ENCODE measurements at places on chromosomes 1 and 21.

DNA sequence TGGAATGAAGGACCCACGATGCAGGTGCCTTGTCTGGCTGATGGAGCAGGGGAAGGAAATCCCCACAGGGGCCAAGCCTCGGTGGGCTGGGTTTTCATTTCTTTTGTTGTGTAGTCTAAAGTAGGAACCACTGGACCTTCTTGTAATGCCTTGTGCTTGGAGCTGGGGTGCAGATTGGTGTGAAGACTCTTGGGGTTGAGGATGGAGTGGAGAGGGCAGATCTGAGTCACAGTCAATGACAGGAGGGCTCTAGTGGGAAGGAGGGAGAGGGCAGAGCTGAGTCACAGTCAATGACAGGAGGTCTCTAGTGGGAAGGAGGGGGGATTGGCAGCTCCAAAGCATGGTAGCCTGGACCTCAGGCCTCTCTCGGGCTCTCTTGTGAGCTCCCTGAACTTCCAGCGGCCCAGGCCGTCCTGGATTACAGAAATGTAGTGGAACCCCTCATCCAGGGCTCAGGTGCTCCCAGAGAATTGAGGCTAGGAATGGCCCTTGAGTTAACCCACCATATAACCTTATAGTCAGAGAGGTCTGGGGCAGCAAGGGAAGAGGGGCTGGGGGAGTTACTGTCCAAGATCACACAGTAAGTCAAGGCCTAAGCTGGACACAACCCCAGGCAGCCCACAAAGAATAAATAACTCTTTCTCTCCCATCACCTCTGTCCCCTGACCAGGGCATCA, 313.8 kb downstream of the MATN1 start:
- DNase-seq = no peak

GRCh38 chr1:106681939-106682522, 374.4 kb upstream of the PRMT6 start:
- DNase-seq = no peak

GRCh38 chr1:116415200-116415698, 42.2 kb downstream of the ATP1A1 start:
- no peak for DNase-seq

- DNase-seq = no peak
Measured at GRCh38 chr1:94532077-94532476, 9.5 kb downstream of the F3 start.

DNA sequence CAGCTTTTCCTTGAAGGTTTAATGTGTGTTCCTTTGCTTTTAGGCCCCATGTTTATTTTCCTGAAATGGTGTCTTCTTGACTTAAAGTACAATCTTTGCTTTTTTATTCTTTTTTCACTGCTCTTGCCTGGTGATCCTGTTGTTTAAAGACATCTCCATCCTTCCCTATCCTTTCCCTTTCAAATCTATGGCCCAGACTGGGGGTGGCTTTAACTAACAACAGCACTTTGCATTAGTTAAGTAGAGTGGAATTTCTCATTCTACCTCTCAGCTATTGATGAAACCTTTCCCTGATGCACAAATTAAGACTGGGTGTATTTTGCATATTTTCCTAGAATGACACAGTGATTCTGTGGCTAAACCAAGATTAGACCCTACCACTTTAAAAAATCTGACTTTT, 84.3 kb downstream of the ROR1 start:
- no peak for DNase-seq

GRCh38 chr1:184745110-184745509, 9.5 kb downstream of the EDEM3 start:
- no peak for DNase-seq

DNA sequence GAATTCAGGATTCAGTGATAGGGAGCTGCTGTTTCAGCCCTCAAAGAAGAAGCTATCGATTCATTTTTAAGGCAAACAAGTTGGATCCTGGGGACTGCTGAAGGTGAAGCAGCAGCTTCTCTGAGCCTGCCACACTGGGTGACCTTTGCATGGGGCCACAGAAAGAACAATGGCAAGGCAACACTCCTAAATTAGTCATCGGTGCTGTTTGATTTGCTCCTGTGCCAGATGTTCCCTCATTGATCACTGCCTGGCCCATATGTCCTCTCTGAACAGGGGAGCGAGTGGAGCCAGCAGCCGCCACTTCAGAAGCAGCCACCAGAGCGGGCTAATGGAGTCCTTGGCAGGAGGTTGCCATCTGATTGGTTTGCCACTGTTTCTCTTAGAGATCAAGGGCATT, 391.5 kb downstream of the NTNG1 start:
- DNase-seq = no peak

DNA sequence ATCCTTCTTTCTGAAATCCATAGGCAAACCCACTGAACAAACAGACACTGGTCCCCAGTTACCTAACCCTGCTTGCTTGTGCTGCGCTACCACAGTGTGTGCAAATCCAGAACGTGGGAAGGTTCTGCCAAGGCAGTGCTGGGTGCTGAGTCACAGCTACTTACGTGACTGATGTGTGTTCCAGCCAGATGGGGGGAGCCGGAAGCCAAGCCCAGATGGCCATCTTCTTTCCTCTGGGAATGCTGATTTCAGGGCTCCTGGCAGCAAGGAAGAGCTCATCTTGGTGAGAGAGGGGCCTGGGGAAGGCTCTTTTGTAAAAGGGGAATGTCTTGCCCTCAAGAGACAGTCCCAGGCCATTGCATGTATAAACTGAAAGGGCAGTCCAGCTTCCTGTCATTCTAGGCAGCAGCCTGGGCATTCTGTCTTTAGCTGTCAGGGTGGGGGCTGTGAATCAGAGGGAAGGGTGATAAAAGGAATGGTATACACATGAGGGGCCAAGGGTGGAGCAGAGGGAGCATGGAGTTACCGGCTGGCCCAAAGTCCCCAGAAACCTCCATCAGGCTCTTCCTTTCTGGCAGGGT, 54.1 kb downstream of the CD46 start:
- DNase-seq = peak; percentile 75

- DNase-seq = no peak
Measured at GRCh38 chr1:45929257-45929687, 125.9 kb downstream of the MAST2 start.

DNA sequence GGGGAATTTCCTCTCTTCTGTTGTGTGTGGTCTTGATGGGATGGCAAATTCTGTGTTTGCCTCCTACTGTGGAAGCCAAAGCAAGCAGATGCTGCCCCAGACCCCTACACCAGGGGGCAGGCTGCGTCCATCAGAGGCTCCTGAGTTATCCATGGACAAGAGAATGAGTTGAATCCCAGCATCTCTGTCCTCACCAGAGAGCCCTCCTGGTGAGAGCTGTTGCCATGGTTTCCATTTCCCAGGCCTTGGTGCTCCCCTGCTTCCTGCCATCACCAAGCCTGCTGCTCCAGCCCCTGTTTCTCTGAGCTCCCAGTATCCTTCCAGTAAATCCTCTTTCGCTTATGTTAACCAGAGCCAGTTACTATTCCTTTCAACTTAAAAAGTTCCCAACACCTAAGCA, 20.4 kb upstream of the GNG12 start:
- no peak for DNase-seq

DNA sequence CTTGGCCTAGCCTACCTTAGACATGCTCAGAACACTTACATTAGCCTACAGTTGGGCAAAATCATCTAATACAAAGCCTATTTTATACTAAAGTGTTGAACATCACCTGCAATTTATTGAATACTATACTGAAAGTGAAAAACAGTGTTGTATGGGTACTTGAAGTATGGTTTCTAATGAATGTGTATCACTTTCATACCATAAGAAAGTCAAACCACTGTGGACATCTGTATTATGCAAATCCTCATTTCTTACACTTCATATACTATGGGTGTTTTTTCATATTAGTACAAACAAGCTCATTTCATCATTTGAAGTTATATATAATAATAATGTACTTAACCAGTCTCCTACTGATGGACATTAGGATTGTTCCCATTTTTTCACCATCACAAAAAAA, 41.2 kb downstream of the TDRD5 start:
- no peak for DNase-seq

- no peak for DNase-seq
Measured at GRCh38 chr1:164611754-164612642, 53.0 kb downstream of the PBX1 start.

DNA sequence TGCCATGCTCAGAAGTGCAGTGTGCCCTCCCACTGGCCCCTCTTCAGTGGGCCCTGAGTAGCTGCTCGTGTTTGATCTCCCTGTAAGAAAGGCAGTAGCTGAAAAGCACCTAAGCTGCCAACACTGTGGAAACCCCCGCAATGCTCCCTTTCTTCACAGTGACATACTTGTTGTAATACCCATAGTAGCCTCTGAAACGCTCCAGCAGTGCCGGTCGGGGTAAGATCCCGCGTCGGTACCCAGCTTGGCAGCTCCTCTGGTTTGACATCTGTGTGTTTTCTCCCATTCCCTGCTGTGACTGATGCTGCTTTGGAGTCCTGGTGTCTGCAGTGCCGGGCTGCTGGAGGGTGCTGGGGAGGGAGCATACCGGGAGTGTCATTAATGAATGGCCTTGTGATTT, 3.6 kb downstream of the CHAF1B start:
- peak; percentile 8 for DNase-seq

DNA sequence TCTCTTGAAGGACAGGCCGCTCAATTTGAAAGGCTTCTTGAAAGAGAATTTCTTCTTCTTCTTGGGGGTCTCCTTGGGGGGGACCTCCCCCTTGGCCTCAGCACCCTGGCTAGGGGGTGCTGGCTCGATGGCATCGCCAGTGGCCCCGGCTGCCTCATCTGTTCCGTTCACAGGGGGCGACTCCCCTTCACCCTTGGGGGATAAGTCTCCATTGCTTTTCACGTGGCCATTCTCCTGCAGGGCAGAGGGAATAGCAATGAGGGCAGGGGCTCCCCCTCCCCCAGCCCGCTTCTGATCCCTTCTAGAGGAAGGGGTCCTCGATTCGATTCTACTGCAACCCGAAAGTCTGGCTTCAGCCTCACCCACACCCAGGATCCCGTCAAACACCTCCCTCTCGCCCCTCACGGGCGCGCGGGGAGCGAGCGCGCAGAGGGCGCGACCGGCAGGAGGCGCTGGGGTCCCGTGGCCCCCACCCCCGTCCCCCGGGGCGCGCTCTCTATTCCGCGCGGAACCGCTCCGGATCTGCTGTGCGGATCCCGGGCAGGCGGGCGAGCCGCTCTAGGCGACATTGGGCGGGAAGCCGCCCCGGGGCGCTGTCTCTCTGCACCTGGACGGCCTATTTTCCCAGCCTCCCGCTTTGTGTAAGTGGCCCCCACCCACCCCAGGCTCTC, 1.0 kb downstream of the MARCKSL1 start:
- no peak for DNase-seq

GRCh38 chr1:34792868-34793727, at the start of gene GJA4:
Gene GJA4, plus strand, starts transcription at chr1:34792999. Its CDS starts 1,215 bp downstream, at chr1:34794214.
- DNase-seq = no peak

DNA sequence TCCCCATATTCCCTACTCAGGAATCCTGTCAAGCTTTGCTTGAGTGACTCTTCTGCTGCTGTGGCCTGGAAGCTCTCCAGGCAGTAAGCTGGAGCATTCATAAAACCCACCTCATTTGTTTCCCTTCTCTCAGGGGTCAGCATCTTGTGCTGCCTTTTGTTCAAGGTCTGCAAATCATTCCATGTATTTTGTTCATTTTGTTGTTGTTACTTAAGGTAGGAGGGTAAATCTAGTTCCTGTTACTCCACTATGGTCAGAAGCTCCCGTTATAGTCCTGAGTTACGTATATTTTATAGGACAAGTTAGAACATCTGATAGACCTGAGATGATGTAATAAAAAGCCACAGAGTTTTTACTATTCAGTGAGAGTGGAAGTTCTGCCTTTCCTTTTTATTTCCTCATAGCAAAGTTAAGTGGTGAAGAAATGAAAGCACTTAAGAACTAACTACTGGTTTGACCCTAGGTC, 9.9 kb downstream of the SYNJ1 start:
- DNase-seq = no peak

Measured in caudate nucleus (tissue), 63 donors.